ENCODE measurements at places on chromosomes 13 and 19. TPM values are rescaled to one million over a fixed set of nuclear protein-coding genes. Genes with fewer than 3 reads are reported as not detected.

The ZNF880 gene
- 12.3 TPM for total RNA-seq

The LHFPL6 gene
- 46.1 TPM for total RNA-seq

The C3 gene
- 14.0 TPM for total RNA-seq

The ACP7 gene
- total RNA-seq: 0.23 TPM

The NCR1 gene
- total RNA-seq: not detected

The APOC1 gene
- 0.47 TPM for total RNA-seq

The INSL3 gene
- not detected for total RNA-seq

The S1PR2 gene
- 22.9 TPM for total RNA-seq

The CRB3 gene
- total RNA-seq: 0.08 TPM

The KIR2DL1 gene
- not detected for total RNA-seq

The FPR1 gene
- 0.47 TPM for total RNA-seq

The WASF3 gene
- 10.0 TPM for total RNA-seq

The NAPSA gene
- total RNA-seq: 0.08 TPM

The ZNF93 gene
- total RNA-seq: 3.2 TPM

The IQCN gene
- 0.23 TPM for total RNA-seq

The USHBP1 gene
- total RNA-seq: 1.1 TPM

The CD70 gene
- not detected for total RNA-seq

The MPND gene
- total RNA-seq: 9.4 TPM

The CERS1 gene
- 4.4 TPM for total RNA-seq

The ATP4B gene
- not detected for total RNA-seq

The CFD gene
- total RNA-seq: 156 TPM

The ZNF227 gene
- 16.5 TPM for total RNA-seq

The CYP4F8 gene
- total RNA-seq: not detected

The SHISA7 gene
- total RNA-seq: not detected

The CABP5 gene
- total RNA-seq: not detected

The UBE2L5 gene
- 0.08 TPM for total RNA-seq

The LSM4 gene
- 155 TPM for total RNA-seq

The ZNF91 gene
- total RNA-seq: 12.6 TPM

The SERTM1 gene
- not detected for total RNA-seq

The NALCN gene
- 7.1 TPM for total RNA-seq

The RASA3 gene
- 27.1 TPM for total RNA-seq

The PINLYP gene
- 6.4 TPM for total RNA-seq

The MAG gene
- total RNA-seq: 2.0 TPM

The B3GNT8 gene
- total RNA-seq: 0.60 TPM

The TSEN34 gene
- 56.0 TPM for total RNA-seq

The KIR3DL1 gene
- total RNA-seq: not detected

The NLRP9 gene
- total RNA-seq: not detected

The PLIN4 gene
- total RNA-seq: 0.59 TPM

The IGSF23 gene
- 0.08 TPM for total RNA-seq

The ZNF552 gene
- 3.7 TPM for total RNA-seq

The KRTDAP gene
- not detected for total RNA-seq

The C19orf67 gene
- total RNA-seq: not detected

The FRY gene
- total RNA-seq: 11.6 TPM

The EPSTI1 gene
- 1.1 TPM for total RNA-seq

The KDELR1 gene
- 58.3 TPM for total RNA-seq

The TTC9B gene
- not detected for total RNA-seq

The RHPN2 gene
- total RNA-seq: 2.2 TPM

Data from smooth muscle cell of the coronary artery (primary cell).